Activated CD4-positive, alpha-beta T cell treated with anti-CD3 and anti-CD28 coated beads, Interleukin-2, amount 50 U/mL, for 4 hours (primary cell): ENCODE measurements at places on chromosomes 7 and 10.
A peak's percentile ranks its signal among the peaks of the same experiment; 100 is the strongest.

DNA sequence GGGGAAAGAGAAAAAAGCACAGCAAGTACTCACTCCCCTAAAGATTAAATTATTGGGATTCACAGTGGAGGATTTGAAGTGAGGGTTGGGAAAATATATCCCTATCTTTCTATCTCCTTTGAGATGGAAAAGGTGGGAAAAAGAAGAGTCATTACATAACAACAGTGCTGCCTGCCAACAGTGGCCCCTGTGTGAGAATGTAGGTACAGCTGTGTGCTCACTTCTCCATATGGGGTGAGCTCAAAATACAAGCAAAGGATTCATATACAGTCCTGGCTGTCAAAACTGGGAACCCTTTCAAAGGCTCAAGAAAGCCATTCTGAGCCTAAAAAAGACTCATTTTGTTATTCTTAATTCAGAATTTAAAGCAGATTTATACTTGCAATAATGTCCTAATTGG, 458.5 kb downstream of the GPAM start:
- DNase-seq, result no peak

- no peak for DNase-seq
Observed at GRCh38 chr10:130455791-130456190, 319.6 kb downstream of the GLRX3 start.

DNA sequence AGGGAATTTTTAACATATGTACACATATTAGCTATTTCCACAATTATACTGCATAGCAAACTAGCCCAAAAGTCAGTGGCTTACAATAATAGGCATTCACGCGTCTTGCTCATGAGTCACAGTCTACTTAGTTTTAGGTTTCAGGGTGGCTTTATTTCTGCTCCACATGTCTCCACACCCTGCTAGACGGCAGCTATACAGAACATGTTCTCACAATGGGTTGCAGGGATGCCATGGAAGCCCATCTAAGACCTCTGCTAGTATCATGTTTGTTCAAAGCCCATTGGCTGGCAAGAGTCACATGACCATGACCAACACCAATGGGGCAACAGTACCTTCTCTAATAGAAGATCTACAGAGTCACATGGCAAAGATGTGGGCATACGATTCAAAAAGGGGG, 96.3 kb upstream of the NEBL start:
- no peak for DNase-seq

DNA sequence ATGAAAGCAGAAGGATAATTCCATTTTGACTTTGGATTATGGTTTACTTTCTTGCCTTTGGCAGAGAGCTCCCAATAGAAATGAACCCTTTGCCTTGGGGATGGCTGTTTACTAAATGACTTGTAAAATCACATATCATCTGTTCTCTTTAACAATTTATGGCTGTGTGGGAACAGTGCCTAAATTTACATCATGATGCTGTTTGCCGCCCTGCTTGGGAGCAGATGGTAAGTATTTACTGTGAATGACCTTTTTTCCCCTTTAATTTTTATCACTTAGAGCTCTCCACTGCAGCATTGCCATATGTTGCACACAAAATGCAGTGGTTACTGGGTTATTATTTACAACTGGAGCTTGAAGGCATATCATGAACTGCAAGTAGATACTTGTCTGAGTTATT, 13.4 kb downstream of the HEPACAM2 start:
- no peak for DNase-seq

DNA sequence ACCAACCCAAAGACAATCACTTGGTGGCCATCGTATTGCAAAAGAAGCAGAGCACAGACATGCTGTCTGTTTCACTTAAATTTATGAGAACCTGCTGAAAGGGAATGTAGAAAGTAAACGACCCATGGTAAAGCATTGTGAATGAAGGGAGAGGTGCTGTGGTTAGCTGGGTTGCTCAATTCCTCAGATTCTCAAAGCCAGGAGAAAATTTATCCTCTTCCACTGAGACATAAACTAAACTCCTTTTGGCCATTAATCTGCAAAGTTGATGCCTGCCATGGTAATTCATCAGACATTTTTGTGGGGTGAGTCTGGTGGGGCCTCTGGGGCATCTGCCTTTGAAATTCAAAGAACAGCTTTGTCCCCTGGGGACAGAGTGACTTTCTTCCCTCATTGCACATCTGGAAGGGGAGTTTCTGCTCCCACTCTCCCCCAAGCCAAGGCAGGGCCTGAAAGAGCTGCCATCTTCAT, 951.0 kb downstream of the LRMDA start:
- DNase-seq, result no peak

DNA sequence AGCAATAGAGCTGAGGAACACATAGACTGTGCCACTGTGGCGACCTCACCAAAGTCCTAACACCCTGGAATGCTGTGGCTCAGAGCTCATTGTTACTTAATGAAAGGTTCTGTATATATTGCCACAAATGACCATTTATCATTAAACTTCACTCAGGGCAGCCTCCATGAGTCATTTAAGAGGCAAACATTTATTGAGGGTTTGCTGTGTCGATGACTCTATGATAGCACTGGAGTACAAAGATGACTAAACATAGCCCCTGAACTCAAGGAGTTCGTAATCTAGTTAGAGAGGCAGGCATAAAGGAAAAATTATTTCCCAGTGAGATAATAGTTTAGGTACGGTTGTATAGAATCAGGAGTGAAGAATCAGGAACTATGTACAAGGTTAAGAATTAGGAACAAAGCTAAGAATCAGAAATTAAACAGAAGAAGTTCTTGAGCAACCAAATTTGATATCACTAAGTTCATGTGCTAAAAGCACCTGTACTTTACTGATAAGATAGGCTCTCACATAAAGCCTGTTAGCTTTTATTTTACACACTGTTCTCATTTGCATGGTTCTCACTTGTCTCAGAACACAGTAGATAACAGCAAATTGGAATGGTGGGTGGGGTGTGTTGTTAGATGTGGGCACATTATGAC, 7.9 kb downstream of the ENTPD7 start:
- DNase-seq, result no peak

DNA sequence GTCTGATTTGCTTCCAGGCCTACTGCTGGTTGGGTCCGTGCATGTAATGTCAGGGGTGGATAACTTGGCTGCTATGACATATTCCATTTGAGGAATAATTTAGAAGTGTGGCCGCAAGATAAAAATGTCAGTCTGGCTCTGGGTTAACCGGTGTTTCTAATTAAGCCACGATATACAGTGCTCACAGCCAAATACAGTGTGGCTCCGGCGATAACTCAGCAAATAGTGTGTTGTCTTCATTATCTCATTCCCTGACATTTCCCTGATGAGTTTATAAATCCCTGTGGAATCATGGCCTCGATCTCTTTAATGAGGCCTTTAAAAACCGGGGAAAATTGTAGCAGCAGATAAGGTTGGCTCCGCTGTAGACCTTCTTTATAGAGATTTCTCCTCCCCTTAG, 1125.0 kb downstream of the TYW1 start:
- DNase-seq, result no peak

- no peak for DNase-seq
Observed at GRCh38 chr7:36228039-36228438, 75.0 kb downstream of the EEPD1 start.

DNA sequence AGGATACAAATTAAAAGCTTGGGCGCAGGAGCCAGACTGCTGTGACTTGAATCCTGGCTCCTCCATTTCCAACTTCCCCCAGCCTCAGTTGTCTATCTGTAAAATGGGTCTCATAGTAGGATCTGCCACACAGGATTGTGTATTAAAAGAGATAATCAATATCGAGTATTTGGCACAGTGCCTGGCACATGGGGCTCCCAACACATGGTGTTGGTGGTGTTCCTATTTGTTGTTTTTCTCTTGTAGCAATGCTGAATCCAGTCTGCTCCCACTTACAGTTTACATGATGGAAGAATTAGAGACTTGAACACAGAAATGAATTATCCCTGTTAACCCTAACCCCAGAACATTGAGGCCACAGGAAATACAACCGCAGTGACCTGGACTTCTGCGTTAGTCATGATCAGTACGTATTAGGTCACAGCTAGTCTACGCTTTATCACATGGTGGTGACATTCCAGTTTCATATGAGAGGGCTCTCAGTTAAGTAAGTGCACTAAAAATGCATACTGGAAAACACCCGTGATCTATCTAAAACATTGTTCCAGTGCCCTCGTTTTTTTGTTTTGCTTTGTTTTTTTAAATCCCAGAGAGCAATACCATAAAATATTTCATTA, 169.5 kb upstream of the KLF14 start:
- no peak for DNase-seq

DNA sequence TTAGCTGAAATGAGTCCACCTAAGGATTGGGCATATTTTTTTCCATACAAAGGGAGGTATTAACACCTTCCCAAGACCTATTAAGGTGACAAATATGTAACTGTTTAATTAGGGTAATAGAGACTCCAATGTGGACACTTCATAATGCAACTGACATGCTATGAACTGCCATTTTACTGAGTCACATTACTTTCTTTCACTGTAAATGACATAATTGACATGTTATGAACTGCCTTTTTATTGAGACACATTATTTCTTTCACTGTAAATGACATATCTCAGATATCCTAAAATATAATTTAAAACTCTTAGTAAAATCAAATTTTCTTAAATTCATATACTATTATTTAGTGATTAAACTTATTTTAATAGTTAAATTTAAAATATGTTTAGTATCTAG, 528.8 kb upstream of the PCDH15 start:
- DNase-seq, result no peak

- DNase-seq, result no peak
Observed at GRCh38 chr7:44433255-44434022, 57.0 kb downstream of the NUDCD3 start.

GRCh38 chr7:111933609-111934008, 272.6 kb downstream of the DOCK4 start:
- no peak for DNase-seq

GRCh38 chr7:37770838-37771237, 77.6 kb upstream of the NME8 start:
- no peak for DNase-seq

GRCh38 chr10:113006656-113007342, 56.8 kb downstream of the TCF7L2 start:
- no peak for DNase-seq

GRCh38 chr7:140676306-140676705, 3.6 kb downstream of the ADCK2 start:
- DNase-seq, result no peak

GRCh38 chr10:70323138-70323696, 39.4 kb upstream of the NPFFR1 start:
- no peak for DNase-seq

DNA sequence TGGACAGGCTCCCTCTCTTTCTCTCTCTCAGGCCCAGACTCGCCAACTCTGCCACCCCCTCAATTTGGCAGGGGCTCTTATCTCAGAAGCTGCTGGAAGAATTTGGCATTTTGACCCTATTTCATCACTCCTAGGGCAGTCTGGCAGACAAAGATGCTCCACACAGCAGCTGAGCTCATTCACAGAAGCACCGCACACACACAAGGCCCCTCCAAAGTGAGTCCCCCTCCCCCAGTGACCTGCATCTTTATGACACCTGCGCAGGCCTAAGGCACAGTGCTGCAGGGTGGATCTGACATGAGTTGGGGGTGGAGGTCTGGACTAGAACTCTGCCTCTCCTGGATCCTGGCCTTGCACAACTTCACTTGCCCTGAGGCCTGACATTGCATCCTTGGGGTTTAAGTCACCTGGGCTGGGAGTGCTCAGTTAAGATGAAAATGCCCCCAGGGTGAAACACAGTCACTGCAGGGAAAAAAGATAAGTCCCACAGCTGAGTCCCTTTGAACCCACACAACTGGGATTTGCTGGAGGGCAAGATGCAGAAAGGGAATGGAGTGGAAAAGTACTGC, 41.1 kb upstream of the DUSP5 start:
- DNase-seq, result no peak

GRCh38 chr7:116981939-116982338, 28.6 kb downstream of the ST7 start:
- DNase-seq, result no peak

DNA sequence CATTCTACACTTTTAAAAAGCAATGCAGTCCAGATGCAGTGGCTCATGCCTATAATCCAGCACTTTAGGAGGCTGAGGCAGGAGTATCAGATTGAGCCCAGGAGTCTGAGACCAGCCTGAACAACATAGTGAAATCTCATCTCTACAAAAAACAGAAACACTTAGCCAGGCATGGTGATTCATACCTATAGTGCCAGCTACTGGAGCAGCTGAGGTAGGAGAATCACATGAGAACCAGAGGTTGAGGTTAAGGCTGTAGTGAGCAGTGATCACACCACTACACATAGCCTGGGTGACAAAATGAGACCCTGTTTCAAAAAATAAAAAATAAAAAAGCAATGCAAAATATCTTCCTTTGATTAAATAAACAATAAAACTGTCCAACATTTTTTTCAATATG, 205.2 kb downstream of the GRM8 start:
- no peak for DNase-seq

- no peak for DNase-seq
Observed at GRCh38 chr10:132595854-132596253, 58.3 kb downstream of the INPP5A start.

GRCh38 chr10:73886085-73886529, 11.8 kb upstream of the CAMK2G start:
- peak; percentile 53 for DNase-seq

DNA sequence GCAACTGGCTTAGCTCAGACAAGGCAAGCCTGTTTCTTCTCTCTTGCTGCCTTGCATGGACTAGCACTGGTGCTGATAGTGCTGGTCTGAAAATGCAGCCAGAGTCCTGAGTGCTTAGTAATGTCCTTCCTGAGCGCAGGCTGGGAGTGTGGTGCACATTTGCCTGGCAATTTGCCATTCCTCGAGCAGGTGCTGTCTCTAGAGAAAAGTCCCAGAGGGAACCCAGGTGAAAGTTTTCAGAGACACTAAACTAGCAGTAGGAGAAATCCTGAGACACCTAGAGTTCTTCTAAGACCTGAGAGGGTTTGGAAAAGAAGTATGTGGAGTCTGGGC, 1.9 kb downstream of the SFTPD start:
- no peak for DNase-seq

- DNase-seq, result no peak
Observed at GRCh38 chr7:39745320-39745719, 121.9 kb downstream of the RALA start.

DNA sequence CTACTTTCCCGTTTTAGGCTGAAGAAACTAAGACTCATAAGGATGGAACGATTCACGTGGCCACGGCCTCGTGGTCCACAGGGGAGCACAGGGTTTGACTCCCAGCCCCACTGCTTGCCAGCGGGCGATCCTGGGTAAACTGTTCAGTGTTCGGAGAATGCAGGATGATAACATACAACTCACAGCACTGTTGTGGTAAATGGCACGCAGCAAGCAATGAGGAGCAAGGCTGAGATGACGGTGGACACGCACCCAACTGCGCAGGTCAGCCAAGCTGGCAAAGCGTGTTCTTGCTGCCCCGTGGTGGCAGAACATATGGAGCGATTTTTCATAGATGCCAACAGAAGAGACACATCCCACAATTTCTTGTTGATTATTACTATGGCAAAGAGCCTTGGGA, 272.7 kb downstream of the DNAJB6 start:
- no peak for DNase-seq
